Testis (tissue), 5 donors: ENCODE measurements at places on chromosomes 2 and 18.
A peak's percentile ranks its signal among the peaks of the same experiment; 100 is the strongest.

DNA sequence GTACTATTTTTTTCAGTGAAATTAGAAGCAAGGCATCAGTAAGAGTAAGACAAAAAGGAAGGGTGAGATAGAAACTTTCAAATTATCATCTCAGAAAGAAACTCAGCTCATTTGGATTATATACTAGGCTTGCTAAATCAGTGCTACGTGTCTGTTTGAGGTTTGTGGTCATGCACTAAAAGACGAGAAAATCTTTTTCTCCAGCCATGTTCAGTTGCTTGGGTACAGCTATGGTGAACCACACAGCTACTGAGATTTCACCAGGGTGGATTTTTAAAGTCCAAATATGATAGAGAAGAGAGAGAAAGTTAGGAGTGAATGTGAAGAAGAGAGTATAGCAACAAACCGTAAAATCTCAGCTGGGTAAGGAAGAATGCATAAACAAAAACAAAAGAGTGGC is 161.6 kb downstream of the PTH2R start:
- no peak for DNase-seq

DNA sequence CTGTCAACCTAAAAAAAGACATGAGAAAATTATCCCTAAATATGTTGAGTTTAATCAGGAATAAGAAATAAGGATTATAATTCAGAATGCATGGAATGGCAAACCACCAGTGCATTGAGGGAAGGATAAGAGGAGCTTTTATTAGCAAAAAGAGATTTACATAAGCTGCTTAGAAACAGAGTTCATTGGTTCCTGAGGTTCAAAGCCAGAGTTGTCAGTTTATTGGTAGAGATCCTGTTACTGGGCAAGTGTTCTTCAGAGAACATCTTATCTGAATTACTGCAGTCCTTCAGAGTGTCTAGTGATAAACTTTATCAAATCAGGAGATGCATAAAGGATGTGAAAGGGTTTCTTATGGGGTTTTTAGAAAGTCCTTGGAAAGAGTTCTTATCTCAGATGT is 76.0 kb upstream of the MEX3C start:
- no peak for DNase-seq

DNA sequence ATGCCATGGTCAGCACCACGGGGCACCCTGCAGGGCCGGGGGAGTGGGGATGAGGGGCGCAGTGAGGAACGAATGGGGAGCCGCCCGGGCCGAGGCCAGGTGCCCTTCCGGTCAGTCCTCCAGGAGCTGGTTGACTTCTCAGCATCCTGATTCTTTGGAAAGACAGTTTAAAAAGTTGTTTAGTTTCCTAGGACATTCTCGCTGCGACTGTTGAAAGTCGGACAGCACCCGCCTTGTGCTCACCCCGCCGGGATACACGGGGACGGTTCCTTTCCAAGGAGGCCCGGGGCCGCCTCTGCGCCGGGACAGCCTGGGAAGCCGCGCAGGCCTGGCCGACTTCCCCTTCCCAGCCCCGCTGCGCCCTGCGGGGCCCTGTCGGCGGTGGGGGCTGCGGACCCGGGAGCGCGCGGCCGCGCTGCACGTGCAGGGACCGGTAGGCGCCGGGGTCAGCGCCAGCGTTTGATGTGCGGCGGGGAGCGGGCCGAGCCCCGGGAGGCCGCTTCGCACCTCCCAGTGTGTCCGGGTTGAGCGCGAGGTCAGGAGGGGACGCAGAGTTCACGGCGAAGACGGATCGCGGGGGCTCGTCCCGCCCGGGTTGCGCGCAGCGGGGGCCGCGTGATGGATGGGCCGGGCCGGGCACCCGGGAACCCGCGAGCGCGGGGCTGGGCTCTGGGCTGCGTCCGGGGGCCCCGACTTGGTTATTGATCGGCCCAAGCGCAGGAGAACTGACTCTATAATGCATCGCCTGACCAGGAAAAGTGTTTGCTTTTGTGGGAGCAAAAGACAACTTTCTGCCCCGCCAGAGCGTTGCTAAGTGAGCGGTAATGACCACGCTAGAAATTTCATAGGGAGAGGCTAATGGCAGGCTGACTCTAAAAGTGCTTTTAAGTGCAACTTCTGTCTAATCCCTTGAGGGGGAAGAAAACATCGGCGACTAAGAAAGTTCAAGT is 28.0 kb upstream of the SMIM21 start:
- peak; percentile 45 for DNase-seq

DNA sequence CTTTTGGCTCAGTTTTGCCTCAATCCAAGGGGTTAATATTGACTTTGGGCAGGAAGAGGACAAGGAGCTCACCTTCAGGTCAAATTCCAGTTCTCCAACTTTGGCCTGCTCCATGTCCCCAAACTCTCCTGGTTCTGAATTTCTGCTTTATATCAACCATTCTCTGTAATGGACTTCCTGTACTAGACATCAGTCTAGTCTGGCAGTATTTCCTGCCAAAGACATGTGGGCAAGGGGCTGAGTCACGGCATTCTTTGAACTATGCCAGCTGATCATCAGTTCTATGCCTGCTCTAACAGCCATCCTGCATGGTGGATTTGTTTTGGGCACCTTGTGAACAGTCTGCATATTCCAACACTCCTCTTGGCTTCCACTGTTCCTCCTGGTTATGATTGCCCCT is 199.4 kb downstream of the ZEB2 start:
- no peak for DNase-seq

DNA sequence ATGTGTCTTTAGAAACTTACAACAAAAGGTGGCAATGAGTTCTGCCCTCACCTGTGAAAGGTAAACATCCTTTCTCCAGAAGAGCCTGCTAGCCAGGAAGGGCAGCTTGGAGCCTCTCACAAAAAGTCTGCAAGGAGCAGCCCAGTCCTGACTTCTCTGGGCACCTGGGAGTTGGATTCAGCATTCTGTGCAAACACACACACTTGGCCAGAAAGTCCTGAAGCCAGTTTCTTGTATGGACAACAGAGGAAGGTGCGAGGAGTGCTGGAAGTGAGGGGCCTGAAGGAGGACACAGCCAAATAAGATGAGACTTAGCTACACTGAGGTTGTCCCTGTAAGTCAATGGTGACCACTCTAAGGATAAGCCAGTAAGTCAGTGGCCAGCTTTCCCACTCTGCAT is 52.4 kb upstream of the SLC1A4 start:
- no peak for DNase-seq
